Activated naive CD4-positive, alpha-beta T cell (primary cell): ENCODE measurements at places on chromosomes 2 and 18.

DNA sequence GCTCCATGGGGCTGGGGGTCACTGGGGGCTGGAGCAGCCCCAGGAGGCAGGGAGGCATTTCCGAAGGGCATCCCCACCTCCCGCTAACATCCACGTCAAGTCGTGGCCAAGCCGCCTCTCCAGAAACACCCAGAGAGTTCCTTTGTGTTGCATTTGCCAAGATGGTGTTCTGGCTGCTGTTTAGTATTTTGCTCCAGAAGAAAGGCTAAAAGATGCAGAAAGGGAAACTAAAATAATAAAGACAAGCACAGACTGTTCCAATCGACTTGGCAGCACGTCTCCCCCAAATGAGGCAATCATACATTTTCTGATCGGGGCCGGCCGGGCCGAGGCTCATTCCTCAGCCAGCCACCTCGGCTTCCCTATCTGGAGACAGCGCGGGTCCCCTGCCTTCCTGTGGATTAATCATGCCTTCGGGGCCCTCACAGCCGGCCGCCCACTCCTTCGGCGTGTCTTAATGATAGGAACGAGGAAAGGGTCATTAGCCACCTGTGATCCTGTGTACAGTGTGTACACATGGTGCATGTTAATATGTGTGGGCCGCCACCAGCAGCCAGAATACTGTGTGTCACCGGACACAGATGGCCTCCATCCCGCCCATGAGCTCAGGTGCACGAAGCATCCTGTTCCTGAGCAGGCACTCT is 169.2 kb downstream of the KLHL29 start:
- no peak for DNase-seq

- DNase-seq: no peak
Observed at GRCh38 chr2:156038021-156038420, 294.5 kb downstream of the NR4A2 start.

- no peak for DNase-seq
Observed at GRCh38 chr2:231781798-231782726, 980 bp upstream of the PDE6D start.

DNA sequence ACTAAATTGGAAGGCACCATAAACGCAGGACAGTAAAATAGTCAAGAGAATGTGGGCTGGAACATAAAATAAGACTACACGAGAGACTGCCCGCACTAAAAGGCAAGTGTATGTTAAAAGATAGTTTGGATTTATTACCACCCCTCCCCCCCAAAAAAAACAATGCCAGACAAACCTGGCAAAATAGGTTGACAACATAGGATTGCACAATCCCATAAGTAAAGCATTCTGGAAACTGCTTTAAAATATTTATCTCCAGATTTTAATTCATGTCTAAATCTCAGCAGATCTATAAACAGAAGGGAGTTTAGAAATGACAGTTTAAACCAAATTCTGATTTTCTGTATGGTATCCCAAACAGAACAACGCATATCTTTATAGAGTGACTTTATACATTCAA is 455.1 kb downstream of the ERBB4 start:
- DNase-seq: no peak

DNA sequence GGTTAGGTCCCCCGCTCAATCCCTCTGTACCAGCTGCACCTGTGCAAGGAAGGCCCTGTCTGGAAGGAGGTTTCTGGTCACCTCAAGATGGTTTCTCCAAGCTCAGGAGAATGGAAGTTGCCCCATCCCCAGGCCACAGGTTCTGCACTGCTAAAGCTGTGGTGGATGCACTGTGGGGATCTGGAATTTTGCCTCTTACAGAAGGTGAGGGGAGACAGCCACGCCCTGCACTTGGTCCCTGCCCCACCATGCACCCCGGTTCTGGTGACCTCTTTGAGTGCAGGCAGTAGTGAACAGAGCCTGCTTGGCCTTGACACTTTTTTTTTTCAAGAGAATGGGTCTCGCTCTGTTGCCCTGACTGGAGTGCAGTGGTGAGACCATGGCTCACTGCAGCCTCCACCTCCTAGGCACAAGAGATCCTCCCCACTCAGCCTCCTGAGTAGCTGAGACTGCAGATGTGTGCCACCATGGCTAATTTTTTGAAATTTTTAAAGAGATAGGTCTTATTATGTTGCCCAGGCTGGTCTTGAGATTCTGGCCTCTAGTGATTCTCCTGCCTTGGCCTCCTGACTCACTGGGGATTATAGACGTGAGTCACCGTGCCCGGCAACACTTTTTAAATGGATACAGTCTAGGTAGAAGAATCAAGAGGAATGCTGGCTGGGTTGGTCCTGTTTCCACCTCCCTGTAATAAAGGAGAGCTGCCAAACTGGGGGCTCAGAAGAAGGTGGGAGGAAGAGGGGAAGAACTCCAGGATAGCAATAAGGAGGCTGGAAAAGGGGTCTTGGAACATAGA is 5.8 kb upstream of the NT5DC4 start:
- no peak for DNase-seq

- DNase-seq: no peak
Observed at GRCh38 chr2:147425437-147426029, 419.3 kb upstream of the ACVR2A start.

DNA sequence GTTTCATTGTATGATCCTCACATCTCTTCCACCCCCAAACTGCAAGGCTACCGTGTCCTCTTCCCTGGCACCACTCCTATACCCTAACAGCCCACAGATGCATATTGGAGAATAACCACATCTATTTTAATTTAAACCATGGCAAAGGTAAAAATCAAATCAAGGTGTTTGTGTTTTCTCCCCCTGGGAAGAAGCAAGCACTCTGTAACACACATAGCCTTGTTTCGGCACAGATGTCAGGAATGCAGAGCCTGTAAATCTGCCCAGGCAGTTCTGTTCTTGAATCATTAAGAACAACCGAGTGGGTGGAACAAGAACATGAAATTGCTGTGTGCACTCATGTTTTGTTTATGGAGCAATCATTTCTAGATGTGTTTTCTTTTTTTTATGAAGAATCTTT is 6.8 kb upstream of the COX7A2L start:
- no peak for DNase-seq

DNA sequence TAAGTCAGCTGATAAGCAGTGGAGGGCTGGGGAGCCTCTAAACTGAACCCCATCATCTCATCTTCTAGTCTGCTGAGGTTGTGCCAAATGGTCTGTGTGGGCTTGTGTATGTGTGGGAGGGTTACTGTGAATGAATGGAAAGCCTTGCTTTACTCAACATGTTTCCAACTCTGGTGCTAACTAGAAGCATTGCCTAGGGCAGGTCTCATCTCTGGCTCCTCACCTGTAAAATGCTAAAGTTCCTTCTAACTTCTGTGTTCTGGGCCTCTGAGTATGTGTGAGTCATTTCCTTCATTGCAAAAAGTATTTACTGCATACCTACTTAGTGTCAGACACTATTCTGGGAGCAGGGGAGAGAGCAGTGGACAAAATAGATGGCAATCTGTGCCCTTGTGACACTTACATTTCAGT is 1.3 kb downstream of the LIPG start:
- DNase-seq: no peak

DNA sequence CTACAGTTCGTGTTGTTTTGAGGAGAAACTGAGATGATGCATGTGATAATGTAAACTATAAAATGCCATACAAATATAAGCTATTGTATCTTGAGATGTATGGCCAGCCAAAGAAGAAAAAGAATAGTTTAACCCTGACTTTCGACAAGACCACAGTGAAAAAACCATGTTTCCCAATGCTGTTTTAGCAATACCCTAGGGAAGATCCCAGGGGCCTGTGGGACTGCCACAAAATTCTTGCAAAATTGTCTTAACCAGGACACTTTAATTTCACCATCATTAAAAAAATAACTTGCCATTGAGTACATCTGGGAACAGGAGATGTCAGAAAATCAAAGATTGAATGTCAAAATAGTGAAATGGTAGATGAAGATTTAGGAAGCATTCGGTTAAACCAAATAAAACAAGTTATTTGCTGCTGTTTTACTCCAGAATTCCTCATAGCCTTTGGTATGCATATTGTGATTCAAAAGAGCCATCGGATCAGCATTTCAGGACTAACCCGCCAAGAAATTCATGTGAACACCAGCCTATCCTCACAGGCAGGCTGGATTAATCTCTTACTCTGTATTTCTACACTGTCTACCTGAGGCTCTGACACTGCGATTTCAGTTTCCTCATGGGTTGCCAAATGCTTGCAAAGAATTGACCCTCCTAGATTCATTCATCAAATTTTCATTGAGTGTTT is 49.0 kb upstream of the SP3 start:
- no peak for DNase-seq

DNA sequence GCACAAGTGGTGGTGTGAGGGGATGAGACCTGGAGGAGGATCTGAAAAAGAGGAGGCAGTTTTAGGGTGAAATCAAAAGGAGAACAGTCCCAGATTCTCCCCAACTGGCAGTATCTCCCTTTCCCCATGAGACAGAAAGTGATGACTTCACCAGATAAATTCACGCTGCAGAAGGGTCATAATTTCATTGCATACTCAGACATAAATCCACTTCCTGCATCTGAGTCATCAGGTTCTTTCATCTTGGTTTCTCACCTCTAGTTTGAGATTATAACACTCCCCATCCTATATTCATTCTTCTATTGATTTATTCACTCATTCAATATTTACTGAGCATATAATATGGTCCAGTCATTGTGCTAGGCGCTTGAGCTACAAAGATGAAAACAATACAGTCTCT is 64.7 kb downstream of the CCDC148 start:
- DNase-seq: no peak

- DNase-seq: no peak
Observed at GRCh38 chr2:101400048-101400447, 12.7 kb upstream of the CREG2 start.

DNA sequence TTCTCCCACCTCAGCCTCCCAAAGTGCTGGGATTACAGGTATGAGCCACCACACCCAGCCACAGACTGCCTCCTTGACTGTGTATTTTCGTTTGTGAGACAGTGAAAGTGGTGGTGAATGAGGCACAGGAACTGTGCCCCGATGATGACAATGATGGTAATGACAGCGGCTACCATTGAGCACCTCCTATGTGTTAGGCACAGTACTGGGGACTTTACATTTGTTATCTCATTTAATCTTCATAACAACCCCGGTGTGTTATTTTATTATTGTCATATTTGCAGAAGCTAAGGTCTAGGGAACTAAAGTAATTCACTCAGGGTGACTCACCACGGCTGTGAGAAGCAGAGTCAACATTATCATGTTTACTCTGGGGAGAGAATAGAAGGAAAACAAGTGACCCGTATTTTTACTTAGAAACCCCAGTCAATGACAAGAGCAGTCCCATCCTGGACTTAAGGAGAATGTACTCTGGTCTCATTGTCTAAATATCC is 77.6 kb upstream of the ALPP start:
- DNase-seq: no peak

- no peak for DNase-seq
Observed at GRCh38 chr2:16652296-16653082, 13.1 kb downstream of the CYRIA start.

DNA sequence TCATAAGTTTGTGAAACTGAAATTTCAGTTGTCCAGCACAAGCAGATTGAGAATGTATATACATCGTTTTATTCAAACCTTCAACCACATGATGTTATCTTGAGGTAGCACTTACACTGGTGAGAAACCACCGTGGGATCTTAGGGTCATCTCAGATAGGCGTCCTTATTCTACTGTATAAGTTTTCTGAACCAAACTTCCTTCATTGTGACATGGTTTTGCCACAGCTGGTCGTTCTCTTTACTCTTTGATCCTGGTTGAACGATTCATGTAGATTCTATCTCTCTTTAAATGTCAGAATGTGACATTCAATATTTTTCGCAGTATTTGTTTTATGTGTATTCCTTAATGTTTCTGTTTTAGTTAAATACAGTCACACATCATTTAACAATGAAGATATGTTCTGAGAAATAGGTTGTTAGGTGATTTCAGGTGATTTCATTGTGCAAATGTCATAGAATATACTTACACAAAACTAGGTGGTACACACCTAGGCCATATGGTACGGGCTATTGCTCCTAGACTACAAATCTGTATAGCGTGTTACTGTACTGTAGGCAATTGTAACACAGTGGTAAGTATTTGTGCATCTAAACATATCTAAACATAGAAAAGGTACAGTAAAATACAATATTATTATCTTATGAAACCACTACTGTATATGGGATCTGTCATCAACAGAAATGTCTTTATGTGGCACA is 17.9 kb upstream of the ARHGAP25 start:
- no peak for DNase-seq

DNA sequence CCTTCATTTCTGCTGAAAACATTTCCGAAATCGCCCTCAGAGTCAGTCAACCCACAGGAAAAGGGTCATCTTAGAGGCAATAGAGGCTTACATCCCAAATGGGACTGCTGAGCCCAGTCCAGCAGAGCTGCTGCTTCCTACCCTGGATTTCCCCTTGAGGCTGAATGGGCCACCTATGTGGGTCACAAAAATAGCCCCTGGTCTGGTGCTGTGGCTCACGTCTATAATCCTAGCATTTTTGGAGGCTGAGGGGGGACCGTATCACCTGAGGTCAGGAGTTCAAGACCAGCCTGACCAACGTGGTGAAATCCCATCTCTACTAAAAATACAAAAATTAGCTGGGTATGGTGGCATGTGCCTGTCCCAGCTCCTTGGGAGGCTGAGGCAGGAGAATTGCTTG is 49.3 kb downstream of the ADNP2 start:
- DNase-seq: no peak

DNA sequence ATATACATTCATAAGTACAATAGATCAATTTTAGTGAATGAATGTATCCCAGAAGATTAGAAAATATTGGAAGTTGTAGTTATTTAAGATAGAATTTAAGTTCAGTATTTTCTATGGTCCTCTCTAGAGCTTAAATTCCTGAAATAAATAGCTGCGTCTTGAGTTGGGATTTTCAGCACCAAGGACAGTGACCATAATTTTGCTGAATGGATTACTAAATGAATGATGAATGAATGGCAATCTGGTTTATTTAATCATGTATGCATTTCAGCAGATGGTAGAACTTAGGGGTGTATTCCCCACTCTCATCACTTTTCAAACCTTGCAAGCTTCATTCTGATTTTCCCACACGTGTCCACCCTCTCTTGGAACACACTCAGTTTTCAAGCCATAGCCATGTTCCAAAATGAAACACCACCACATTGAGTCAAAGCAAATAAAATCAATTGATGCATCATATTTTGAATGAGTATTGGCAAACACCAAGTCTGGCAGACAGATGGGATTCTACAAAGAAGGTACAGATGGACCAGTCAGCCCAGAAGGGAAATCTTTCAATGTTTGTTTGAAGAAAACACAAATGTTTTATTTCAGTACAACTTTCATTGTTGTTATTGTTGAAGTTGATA is 362.2 kb upstream of the NXPH2 start:
- DNase-seq: no peak

GRCh38 chr18:9926223-9926894 is 12.5 kb downstream of the VAPA start:
- DNase-seq: no peak

- DNase-seq: no peak
Observed at GRCh38 chr18:8895987-8896619, 190.7 kb downstream of the MTCL1 start.

DNA sequence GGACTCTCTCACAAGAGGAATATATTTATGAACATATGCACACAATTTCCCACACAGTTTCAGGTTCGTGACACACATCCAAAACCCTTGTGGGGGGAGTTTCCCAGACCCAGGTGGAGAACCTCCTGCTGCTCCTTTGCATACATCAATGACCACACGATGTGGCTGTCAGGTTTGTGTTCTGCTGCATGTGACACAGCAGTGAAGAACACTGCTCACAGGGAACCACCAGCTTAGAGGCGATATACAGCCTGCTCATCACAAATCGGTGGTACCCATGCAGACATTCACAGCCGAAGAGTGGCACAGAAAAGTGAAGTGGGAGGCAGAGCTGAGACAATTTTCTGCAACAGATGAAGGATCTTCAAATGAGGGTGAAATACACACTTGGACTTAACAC is 175.6 kb upstream of the ZFP36L2 start:
- no peak for DNase-seq
